Sciatic nerve (tissue), 2 donors: ENCODE measurements at places on chromosomes 1 and 21.

- no peak for DNase-seq
These were observed 2.3 kb downstream of the LMOD1 start for GRCh38 chr1:201944002-201944401.

DNA sequence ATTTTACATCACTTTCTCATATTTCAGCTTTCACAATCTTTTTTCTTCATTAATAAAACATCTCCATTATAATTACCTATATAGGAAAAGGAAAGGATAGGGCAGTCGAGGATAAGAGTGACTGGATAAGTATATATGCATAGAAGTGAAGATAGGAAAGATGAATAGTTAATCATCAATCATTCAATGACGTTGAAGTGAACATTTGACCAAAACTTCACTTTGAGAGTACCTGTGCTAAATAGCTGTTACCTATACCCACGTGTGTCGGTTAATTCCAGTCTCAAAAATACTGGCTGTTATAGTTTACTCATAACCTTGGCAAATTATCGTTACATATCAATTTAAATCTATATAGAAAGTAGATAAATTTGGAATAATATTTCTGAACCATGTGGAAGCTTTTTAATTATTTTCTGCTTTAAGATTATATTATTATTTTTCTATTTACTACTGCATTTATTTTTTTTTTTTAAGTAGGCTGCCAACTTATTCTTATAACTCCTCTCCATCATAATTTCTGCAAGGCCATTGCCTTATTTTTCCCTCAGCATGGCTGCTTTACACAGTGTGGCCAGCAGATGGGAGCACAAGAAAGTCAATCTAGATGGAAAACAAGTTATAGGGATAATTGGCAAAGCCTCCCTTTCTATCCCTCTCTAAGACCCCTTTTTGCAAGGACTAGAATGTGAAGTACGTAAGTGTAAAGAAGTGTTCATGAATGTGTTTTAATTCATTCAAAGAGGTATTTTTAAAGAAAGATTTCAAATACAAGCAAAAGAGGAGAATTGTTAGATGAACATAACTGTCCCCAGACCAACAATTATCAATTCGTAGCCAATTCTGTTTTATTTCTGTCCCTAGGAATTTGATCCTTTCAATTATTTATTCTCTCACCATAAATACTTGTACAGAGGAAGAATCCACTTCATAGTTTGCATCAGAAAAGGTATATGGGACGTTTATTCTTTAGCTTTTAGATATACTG lies 290.4 kb downstream of the KCNT2 start:
- DNase-seq: no peak

DNA sequence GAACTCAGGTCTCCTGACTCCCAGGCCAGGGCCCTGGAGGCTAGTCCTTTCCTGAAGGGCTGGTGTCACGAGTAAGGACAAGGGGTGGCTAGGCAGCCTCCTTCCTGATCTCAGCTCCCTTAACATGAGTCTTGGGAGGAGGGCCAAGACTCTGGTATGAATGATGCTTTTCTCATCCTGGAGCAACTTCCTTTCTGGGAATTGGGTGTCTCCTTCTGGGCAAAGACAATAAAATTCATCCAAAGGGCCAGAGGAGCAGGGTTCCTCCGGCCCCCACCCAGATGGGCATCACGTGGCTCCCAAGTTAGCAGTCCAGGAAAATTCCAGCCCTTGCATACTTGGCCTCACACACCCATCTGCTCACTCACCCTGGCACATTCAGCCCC lies at the start of gene FAM167B:
Gene FAM167B, plus strand, starts transcription at position 335 of the 386 bp plus-strand sequence. CDS start 200 bp downstream, outside the sequence.
- no peak for DNase-seq

- peak; percentile 65 for DNase-seq
These were observed at the start of gene GREM2 for GRCh38 chr1:240611619-240612480. Gene GREM2, minus strand, starts transcription at chr1:240612155. Its CDS starts 118,680 bp downstream, at chr1:240493475.
